ENCODE measurements at places on chromosomes 3 and 15. TPM values are rescaled to one million over a fixed set of nuclear protein-coding genes. Genes with fewer than 3 reads are reported as not detected.

GRCh38 chr3:144556392-144556791 is 584.8 kb downstream of the DIPK2A start:
- peak; percentile 73 for DNase-seq

Gene CAMK1
- total RNA-seq, result 78.3 TPM

DNA sequence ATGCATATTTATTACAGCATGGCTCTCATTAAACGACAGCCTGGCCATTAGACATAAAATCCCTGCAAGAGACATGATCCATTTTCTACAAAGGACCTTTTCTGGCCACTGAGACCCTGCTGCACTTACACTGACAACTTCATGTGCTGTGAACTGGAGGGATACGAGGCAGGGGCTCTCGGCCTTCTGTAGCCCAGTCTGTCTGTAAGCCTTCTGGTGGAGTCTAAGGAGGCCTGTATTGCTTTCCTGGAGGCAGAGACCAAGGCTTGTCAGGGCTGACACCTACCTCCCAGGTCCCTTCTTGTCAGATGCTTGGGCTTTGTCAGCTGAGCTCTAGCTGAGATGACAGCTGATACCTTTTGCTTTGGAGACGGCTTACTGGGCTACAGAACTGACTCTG is 776.9 kb upstream of the ARPP21 start:
- DNase-seq, result no peak

Gene CEP70
- 27.0 TPM for total RNA-seq

GRCh38 chr15:101435761-101436160 is 53.7 kb downstream of the PCSK6 start:
- no peak for DNase-seq
